Stimulated activated CD4-positive, alpha-beta T cell treated with anti-CD3 and anti-CD28 coated beads, Interleukin-15, amount 100 ng/mL, for 24 hours (primary cell): ENCODE measurements at places on chromosomes 3 and 15.
A peak's percentile ranks its signal among the peaks of the same experiment; 100 is the strongest.

GRCh38 chr3:195546130-195546560 lies 3.0 kb upstream of the PPP1R2 start:
- DNase-seq, result peak; percentile 46

DNA sequence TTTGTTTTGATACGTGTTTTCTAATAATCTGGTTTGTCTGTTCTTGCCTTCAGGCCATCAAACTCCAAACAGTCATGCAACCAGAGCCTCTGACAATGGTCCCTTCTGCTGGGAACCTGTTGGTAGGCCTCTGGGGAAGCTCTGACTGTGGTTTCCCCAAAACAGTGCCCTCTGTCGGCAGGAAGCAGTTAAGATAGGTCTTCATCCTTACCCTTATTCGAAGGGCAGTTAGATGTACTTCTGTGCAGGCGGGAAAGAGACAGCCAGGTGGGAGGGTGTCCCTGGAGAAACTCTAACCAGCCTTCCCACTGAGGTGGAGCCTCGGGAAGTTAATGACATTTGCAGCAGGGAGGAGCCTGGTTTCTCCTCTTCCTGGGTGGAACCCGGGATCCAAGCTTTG lies 81.6 kb upstream of the CHMP2B start:
- DNase-seq, result peak; percentile 15

DNA sequence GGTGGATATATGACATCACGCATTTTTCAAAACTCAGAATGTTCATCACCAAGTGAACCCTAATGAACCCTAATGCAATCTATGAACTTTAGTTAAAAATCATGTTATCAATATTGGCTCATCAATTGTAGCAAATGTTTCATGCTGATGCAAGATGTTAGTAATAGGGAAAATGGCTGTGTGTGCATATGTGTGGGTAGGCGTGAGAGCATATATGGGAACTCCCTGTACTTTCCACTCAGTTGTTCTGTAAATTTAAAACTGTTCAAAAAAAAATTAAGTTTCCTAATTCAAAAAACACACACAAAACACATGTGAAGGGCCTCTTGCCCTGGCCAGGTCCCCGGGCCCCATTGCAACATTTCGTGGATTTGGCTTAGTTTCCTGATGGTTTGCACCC lies 89.7 kb upstream of the PROK2 start:
- peak; percentile 10 for DNase-seq

- DNase-seq, result peak; percentile 16
These were observed 187.4 kb downstream of the GOLGA6L6 start for GRCh38 chr15:20353966-20354883.

DNA sequence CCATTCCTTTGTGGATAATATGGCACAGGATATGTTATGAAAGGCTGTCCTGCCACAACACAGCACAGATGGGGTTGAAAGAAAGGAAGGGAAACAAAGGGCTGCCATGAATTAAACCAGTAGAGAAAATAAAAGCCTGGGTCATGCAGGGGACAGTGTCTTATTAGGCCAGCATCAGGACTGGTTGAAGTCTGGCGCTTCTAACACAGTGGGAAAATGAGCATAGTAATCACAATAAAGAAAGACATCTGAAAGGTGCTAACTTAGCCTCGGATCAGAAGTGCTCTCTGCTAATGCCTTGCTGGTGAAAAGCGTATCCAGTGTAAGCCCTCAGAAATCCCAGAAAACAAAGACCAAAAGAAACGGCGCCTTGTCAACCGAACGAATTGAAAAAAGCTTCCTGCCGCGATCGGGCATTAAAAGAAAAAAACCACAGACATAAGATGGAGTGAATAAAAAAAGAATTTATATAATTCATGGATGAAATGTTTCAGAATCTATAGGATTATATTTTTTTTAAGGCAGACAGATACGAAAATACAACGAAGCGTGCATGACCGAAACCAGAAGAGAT lies 566 bp upstream of the MKRN3 start:
- DNase-seq, result no peak
